ENCODE measurements at places on chromosomes 2 and 18. TPM values are rescaled to one million over a fixed set of nuclear protein-coding genes. Genes with fewer than 3 reads are reported as not detected.

Gene CDH7
- 2.5 TPM for total RNA-seq

Gene FAP
- total RNA-seq: 1.5 TPM

Gene SERPINB3
- total RNA-seq: 2.6 TPM

Gene TDRD15
- total RNA-seq: 0.05 TPM

Gene STK39
- total RNA-seq: 34.1 TPM

Gene UGT1A10
- 0.09 TPM for total RNA-seq

Gene IMPACT
- total RNA-seq: 17.1 TPM

Gene SPR
- total RNA-seq: 1.8 TPM

Gene ATIC
- 40.7 TPM for total RNA-seq

Gene LRRC30
- total RNA-seq: 0.14 TPM

Gene C1D
- 29.8 TPM for total RNA-seq

Gene FRZB
- total RNA-seq: 2.5 TPM

Gene SCN7A
- total RNA-seq: 10.2 TPM

Gene ANKRD44
- total RNA-seq: 72.9 TPM

Gene FIGN
- 0.09 TPM for total RNA-seq

Gene SOWAHC
- total RNA-seq: 7.3 TPM

Gene TNS1
- total RNA-seq: 8.3 TPM

Gene MRPL19
- 37.3 TPM for total RNA-seq

Gene IL18R1
- total RNA-seq: 7.5 TPM

Gene TMEM237
- 24.7 TPM for total RNA-seq

Gene VAPA
- 210 TPM for total RNA-seq

Gene RTP5
- 0.66 TPM for total RNA-seq

Gene ANKRD53
- total RNA-seq: 0.14 TPM

Gene CCDC150
- total RNA-seq: 8.6 TPM

Gene PCBP1
- 45.9 TPM for total RNA-seq

Gene C2orf80
- total RNA-seq: not detected

Gene TMEM169
- total RNA-seq: 1.1 TPM

Gene ABCG8
- total RNA-seq: under 0.01 TPM

Gene COL4A4
- total RNA-seq: 1.7 TPM

Gene ACAA2
- total RNA-seq: 44.5 TPM

Gene LTBP1
- 17.7 TPM for total RNA-seq

Gene UGT1A6
- total RNA-seq: 1.1 TPM

Gene CFC1
- 11.4 TPM for total RNA-seq

Gene TACR1
- 0.24 TPM for total RNA-seq

Gene ACADL
- 0.99 TPM for total RNA-seq

Gene FAM228A
- total RNA-seq: 0.66 TPM

Gene TSGA10
- 8.9 TPM for total RNA-seq

Gene CYP26B1
- total RNA-seq: 10.3 TPM

Gene VWC2L
- total RNA-seq: not detected

Gene CDH2
- total RNA-seq: 3.0 TPM

Gene PARD3B
- 2.4 TPM for total RNA-seq

Gene WNT10A
- total RNA-seq: 1.1 TPM

Gene ST8SIA3
- 0.09 TPM for total RNA-seq

All from thymus (tissue), 14 donors.